ENCODE measurements at places on chromosomes 5 and 9. TPM values are rescaled to one million over a fixed set of nuclear protein-coding genes. Genes with fewer than 3 reads are reported as not detected.

Gene NMUR2
- not detected for total RNA-seq

GRCh38 chr9:78778861-78779374 lies 482.0 kb downstream of the PSAT1 start:
- DNase-seq, result no peak

GRCh38 chr5:179763215-179763945 lies 30.4 kb upstream of the LTC4S start:
- DNase-seq, result peak; percentile 36

Gene NUTM2F
- not detected for total RNA-seq

DNA sequence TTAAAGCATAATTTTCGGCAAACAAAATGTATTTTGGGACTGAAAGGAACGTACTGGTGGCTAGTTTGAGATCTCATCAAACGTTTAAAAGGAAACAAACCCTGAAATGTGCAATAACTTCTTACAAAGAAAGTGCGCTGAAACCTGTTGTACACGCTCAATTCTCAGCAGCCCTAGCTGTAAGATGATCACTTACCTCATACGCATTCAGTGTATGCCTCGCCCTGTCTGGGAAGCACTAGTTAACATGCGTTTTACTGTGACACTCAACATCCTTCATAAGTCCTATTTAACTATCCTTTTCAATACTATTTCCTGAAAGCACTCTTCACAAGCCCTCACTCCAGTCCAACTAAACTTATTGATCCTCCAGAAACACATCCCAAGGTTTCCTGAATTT lies 485.0 kb upstream of the EDIL3 start:
- no peak for DNase-seq

GRCh38 chr5:97276474-97277120 lies 93.5 kb upstream of the RIOK2 start:
- DNase-seq, result no peak

GRCh38 chr5:18281947-18282581 lies 647.8 kb downstream of the TAF11L14 start:
- DNase-seq, result no peak

Gene TAS2R1
- total RNA-seq, result 0.22 TPM

Gene FYB1
- not detected for total RNA-seq

DNA sequence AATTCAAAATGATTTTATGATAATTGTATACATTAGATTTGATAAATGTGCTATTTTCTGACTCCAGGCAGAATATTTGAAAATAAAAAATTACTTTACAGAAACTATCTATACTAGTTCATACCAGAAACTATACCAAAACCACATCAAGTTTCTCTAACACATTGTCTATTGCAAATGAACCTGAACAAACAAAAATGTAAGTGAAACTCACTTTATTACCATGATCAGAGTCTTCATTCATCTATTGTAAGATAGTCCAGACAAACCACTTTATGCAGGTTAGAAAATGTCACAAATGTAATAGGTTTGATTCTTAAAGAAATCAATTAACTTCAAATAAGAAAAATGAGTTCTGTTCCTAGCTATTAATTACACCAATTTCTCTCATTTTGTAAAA lies 99.4 kb downstream of the OXCT1 start:
- DNase-seq, result no peak

DNA sequence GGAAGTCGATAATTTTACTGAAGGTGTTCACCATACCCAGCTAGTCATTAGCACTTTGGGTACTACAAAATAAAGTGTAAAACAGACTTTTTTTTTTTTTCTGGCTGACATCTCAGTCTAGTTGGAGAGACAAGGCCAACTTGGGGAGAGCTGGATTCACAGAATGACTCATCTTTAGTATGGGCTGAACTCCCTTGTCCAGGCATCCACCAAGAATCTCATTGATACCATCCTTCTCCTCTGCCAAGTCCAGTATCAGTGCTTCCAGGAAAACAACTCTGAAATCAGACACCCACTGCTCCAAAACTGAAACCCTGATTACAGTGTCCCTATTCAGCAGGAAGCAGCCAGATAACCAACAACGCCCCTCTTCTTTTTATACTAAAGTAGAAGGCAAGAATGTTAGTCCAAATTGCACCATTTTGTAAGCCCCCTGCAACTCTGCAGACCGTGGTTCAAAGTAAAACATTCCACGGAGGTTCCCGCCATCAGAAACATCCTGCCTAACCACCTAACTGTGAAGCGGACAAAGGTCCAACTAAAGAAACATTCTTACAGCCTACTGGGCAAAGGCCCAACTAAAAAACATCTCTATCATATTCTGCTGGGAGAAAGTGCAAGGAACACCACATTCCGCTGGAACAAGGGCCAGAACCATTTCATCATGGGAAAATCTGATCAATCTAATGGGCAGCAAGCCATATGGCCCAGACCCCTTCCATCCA lies 728.2 kb downstream of the BRINP1 start:
- no peak for DNase-seq

Data from progenitor cell of endocrine pancreas (in vitro differentiated cells).